ENCODE measurements at places on chromosomes 1 and 21. TPM values are rescaled to one million over a fixed set of nuclear protein-coding genes. Genes with fewer than 3 reads are reported as not detected.
A peak's percentile ranks its signal among the peaks of the same experiment; 100 is the strongest.

- H3K4me3 ChIP-seq = no peak overlapping the region
- DNase-seq = no peak
- no peaks in the 10 kb centered on the region for H3K27me3 ChIP-seq
- H3K36me3 ChIP-seq = no peaks in the 10 kb centered on the region
Measured at GRCh38 chr21:35732788-35733187, 327.5 kb downstream of the SETD4 start.

The ASTN1 gene
- total RNA-seq = 4.2 TPM

DNA sequence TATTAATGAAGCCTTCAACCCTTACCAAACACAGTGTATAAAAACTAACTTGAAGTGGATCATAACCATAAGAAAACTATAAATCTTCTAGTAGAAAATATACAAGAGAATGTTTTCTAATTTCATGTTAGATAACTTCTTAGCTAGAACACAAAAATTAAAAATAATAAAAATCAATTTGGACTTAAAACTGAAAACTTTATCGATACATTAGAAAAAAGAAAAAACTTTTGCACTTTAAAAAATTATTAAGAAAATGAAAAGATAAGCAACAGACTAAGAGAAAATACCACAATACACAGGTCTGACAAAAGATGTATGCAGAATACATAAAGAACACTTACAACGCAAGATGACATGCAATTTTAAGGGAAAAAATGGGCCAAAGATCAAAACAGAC, 8.7 kb downstream of the COP1 start:
- H3K4me3 ChIP-seq = no peak overlapping the region
- peaks cover 50% of the 10 kb centered on the region for H3K4me1 ChIP-seq
- no peaks in the 10 kb centered on the region for H3K27me3 ChIP-seq
- H3K36me3 ChIP-seq = no peaks in the 10 kb centered on the region
- DNase-seq = no peak
- no peak overlapping the region for H3K27ac ChIP-seq

GRCh38 chr1:58971629-58972140, 187.8 kb upstream of the JUN start:
- no peaks in the 10 kb centered on the region for H3K27me3 ChIP-seq
- H3K27ac ChIP-seq = no peak overlapping the region
- no peak overlapping the region for H3K4me3 ChIP-seq
- DNase-seq = peak; percentile 93
- H3K4me1 ChIP-seq = peaks cover 29% of the 10 kb centered on the region

- no peak for DNase-seq
- H3K36me3 ChIP-seq = peaks cover 71% of the 10 kb centered on the region
- no peak overlapping the region for H3K4me3 ChIP-seq
- no peaks in the 10 kb centered on the region for H3K27me3 ChIP-seq
Measured at GRCh38 chr1:35097224-35097623, 18.0 kb downstream of the ZMYM1 start.

DNA sequence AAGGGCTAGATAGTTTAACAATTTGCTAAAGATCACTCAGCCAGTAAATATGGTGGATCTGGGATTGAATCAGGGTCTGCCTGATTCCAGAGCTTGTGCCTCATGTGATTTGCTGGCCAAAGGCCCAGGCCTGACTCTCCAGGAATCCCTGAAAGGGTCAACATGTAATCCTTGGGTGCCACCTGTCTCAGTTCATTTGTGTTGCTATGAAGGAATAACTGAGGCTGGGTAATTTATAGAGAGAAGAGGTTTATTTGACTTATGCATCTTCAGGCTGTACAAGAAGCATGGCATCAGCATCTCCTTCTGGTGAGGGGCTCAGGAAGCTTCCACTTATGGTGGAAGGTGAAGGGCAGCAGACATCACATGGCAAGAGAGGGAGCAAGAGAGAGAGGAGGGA, 144.9 kb downstream of the FCRL5 start:
- no peaks in the 10 kb centered on the region for H3K27me3 ChIP-seq
- H3K36me3 ChIP-seq = no peaks in the 10 kb centered on the region
- H3K4me3 ChIP-seq = no peak overlapping the region
- no peak overlapping the region for H3K27ac ChIP-seq

- DNase-seq = peak; percentile 94
- H3K4me3 ChIP-seq = no peak overlapping the region
- no peaks in the 10 kb centered on the region for H3K4me1 ChIP-seq
- H3K36me3 ChIP-seq = peaks cover 74% of the 10 kb centered on the region
- no peaks in the 10 kb centered on the region for H3K27me3 ChIP-seq
- no peak overlapping the region for H3K27ac ChIP-seq
Measured at GRCh38 chr21:46562964-46563607, 41.8 kb downstream of the S100B start.
